Stimulated activated CD8-positive, alpha-beta memory T cell treated with anti-CD3 and anti-CD28 coated beads, Interleukin-2, amount 100 ng/mL, for 1 hour (primary cell): ENCODE measurements at places on chromosomes 4 and X.

DNA sequence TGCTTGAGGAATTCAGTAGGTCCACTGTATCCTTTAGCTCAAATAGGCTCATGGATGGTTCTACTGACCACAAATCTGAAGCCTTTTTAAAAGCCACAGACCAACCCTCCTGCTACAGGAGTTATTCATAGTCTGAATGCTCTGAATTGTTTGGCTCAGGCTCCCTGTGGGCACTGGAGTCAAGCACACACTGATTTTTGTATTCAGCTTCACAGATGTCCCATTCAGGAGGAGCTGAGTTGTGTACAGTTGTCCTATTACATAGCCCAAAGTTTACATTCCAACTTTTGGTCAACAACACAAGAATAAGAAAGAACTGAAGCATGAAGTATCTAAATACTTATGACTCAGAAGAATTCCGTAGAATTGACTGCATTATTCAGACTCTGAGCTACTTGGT, 243.9 kb downstream of the UNC5C start:
- no peak for DNase-seq

DNA sequence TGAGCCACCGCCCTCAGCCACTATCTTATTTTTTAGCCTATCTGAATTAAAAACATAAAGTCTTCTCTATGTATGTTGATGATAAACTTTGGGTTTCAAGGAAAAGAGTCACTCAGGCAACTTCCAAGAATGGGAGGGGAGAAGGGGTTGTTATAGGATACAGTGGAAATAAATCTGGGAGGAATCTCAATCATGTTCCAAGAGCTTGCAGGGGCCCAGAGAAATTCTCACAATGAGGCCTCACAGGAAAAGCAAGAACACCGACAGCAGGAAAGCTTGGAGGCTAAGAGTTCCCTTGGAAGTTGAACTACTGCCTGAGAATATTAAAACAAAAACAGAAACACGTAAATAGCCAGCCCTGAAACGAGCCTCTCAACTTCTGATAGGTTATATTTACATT, 384.6 kb upstream of the IGFBP7 start:
- DNase-seq: no peak

DNA sequence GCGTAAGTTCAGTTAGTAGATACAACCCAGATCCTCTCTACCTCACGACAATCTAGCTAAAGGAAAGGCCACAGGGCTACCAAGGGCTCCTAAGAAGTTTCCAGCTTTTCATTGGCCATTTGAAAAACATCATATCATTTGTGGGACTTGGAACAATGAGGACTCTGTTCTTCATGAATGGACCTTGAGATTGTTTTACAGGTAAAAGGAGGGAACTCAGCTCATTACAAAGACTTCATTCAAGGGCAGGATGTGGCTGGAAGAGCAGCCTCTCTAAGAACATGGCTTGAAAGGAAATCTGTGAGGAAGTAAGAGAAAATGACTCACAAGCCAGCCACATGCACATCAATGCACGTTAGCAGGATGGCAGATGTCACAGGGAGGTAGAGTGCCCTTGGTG, 105.9 kb upstream of the SLC7A11 start:
- DNase-seq: no peak

- DNase-seq: no peak
These were observed 45.5 kb downstream of the FAM9B start for GRCh38 chrX:8988446-8988845.
